ENCODE measurements at places on chromosomes 1 and 21.

GRCh38 chr1:205977402-205978014 is 25.7 kb downstream of the RAB7B start:
- peak; percentile 66 for DNase-seq

DNA sequence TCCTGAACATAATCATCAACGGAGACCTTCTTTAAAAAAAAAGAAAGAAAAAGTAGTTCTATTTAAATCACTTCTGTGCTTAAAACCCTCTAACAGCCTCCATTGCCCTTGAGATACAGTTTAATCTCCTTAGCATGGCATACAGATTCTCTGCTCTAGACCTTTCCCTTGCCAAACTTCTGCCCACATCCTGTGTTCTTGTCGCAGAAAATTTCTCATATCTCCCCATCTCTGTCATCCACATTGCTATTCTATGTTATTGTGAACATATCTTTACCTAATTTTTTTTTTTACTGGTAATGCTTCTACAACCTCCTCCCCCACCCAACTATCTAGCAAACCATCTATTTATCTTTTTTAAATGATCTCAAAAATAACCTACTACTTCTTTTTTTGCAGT is 135.7 kb upstream of the PROX1 start:
- no peak for DNase-seq

GRCh38 chr1:21232044-21232443 is 55.3 kb upstream of the EIF4G3 start:
- DNase-seq = no peak

- no peak for DNase-seq
These were observed 17.4 kb downstream of the AJAP1 start for GRCh38 chr1:4671828-4672227.

All from stimulated activated CD8-positive, alpha-beta memory T cell treated with anti-CD3 and anti-CD28 coated beads, Interleukin-7, amount 100 ng/mL, for 1 hour (primary cell).